ENCODE measurements at places on chromosomes 7 and 10.

DNA sequence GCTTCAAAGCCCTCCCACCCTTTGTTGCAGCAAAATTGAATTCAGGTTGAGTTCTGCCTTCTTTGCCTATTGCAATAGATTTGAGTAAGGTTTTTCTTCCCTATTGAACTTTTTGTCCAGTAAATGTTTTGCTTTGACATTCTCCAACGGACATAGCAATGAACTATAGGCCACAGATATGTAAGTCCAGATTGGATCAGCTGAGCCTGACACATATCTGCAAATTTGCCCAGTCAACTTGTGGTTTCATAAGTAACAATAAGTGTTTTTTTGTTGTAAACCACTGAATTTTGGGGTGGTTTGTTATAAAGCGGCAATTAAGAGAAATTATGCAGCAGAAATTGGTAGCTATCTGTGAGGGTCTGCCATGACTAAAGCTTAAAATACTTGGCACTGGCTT is 332.1 kb upstream of the SORCS1 start:
- H3K36me3 ChIP-seq, result no peaks in the 10 kb centered on the region
- H3K4me1 ChIP-seq, result no peaks in the 10 kb centered on the region
- DNase-seq, result no peak
- H3K27me3 ChIP-seq, result no peaks in the 10 kb centered on the region
- no peak overlapping the region for H3K27ac ChIP-seq
- no peak overlapping the region for H3K4me3 ChIP-seq

DNA sequence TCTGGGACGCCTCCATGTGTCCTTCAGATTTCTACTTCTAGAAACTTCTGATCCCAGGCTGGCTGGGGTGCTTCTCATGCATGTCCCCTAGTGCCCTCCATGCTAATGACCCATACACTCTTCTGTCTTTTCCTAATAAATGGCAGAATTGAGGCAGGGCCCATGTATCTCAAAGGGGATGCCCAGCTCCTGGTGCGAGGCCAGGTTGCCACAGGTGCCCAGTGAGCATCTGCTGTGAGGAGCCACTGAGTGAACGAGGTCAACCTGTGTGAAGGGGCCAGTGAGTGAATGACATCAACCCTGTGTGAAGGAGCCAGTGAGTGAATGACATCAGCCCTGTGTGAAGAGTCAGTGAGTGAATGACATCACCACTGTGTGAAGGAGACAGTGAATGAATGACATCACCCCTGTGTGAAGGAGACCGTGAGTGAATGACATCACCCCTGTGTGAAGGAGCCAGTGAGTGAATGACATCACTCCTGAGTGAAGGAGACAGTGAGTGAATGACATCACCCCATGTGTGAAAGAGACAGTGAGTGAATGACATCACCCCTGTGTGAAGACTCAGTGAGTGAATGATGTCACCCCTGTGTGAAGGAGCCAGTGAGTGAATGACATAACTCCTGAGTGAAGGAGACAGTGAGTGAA is 478.9 kb downstream of the PTPRN2 start:
- H3K4me3 ChIP-seq, result no peak overlapping the region
- no peak for DNase-seq
- H3K27me3 ChIP-seq, result no peaks in the 10 kb centered on the region
- peaks cover 24% of the 10 kb centered on the region for H3K36me3 ChIP-seq
- H3K4me1 ChIP-seq, result peaks cover 4% of the 10 kb centered on the region

DNA sequence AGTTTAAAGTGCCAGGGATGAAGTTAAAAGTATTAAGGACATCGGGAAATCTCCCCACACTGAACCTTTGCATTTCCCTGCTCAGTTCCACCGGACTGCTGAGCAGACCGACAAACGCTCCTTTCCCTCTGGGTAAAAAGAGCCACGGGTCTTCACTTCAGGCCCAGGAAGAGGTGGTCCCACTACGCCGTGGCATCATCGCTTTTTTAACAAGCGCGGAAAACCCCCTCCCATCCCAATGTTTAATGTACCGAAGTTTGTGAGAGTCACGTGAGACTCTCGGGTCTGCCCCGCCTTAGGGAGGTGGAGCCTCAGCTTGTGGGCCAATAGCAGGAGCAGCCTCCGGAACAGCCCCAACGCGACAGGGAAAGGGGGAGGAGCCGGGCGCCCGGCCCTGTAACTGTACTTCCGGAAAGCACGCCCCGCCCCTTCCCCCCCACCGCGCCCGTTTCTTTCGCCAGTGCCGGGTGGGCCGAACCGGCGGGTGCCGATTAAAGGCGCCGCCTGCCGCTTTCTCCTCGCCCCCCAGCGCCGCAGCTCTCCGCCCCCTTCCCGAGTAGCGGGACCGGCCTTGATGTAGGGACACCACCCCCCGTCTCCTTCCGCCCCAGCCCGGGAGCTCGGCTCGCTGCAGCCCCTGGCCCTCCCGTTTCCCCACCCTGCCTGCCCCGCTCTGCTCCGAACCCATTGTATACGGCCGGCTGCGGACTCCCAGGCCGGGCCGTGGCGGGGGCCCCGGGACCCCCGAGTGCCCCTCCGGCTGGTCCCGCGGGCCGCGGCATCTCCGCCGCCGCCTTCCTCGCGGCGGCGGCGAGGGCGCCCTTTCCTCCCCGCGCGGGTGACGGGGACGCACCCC is 2.2 kb upstream of the TRIM8 start:
- peak overlapping the region; percentile 93 for H3K4me3 ChIP-seq
- H3K27me3 ChIP-seq, result no peaks in the 10 kb centered on the region
- peaks cover 23% of the 10 kb centered on the region for H3K4me1 ChIP-seq

DNA sequence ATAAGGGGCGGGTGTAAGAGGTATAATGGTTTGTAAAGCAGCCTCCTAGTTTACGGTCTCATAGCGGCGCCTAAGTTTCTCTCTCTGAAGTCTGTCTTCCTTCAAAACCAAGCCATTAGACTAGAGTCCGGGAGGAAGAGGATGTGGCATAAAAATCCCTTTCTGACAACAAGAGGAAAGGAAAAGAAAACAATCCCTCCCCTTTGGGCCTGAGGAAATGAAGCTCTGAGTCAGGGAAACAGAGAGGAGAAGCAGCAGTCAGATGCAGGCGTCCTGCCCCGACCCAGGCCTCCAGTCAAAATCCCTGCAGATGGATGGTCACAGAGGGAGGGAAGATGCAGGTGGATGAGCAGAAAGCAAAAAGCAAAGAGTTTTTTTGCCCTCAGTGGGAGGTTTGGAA is 23.7 kb downstream of the PARP12 start:
- H3K27ac ChIP-seq, result no peak overlapping the region
- DNase-seq, result no peak
- H3K4me1 ChIP-seq, result peaks cover 27% of the 10 kb centered on the region
- no peak overlapping the region for H3K4me3 ChIP-seq

GRCh38 chr10:113168584-113168983 is 218.5 kb downstream of the TCF7L2 start:
- no peak for DNase-seq
- H3K4me3 ChIP-seq, result no peak overlapping the region
- peaks cover 5% of the 10 kb centered on the region for H3K27me3 ChIP-seq
- H3K4me1 ChIP-seq, result peaks cover 16% of the 10 kb centered on the region
- H3K27ac ChIP-seq, result no peak overlapping the region

GRCh38 chr10:103648636-103649532 is 155.4 kb downstream of the NEURL1 start:
- H3K4me3 ChIP-seq, result no peak overlapping the region
- no peaks in the 10 kb centered on the region for H3K27me3 ChIP-seq
- H3K36me3 ChIP-seq, result no peaks in the 10 kb centered on the region

GRCh38 chr7:121544726-121545125 is 148.6 kb upstream of the FAM3C start:
- peaks cover 3% of the 10 kb centered on the region for H3K27me3 ChIP-seq
- no peak for DNase-seq
- peaks cover 4% of the 10 kb centered on the region for H3K4me1 ChIP-seq
- no peak overlapping the region for H3K27ac ChIP-seq
- no peaks in the 10 kb centered on the region for H3K36me3 ChIP-seq

GRCh38 chr7:87056346-87056745 is 3.1 kb downstream of the ELAPOR2 start:
- H3K27me3 ChIP-seq, result no peaks in the 10 kb centered on the region
- peaks cover 8% of the 10 kb centered on the region for H3K4me1 ChIP-seq
- H3K36me3 ChIP-seq, result no peaks in the 10 kb centered on the region
- no peak overlapping the region for H3K27ac ChIP-seq
- no peak for DNase-seq
- no peak overlapping the region for H3K4me3 ChIP-seq

DNA sequence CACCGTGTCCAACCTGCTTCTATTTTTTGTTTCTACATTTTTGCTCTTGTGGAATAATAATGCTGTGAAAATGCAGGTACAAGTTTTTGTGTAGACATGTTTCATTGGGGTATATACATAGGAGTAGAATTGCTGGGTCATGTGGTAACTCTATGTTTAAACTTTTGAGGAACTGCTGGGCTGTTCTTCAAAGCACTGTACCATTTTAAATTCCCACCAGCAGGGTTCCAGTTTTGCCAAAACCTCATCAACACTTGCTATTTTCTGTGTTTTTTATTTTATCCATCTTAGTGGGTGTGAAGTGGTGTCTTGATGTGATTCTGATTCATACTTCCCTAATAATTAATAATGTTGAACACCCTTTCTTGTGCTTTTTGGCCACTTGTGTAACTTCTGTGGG is 138.6 kb downstream of the RGS10 start:
- peaks cover 57% of the 10 kb centered on the region for H3K4me1 ChIP-seq
- peak overlapping the region; percentile 12 for H3K27ac ChIP-seq
- no peak overlapping the region for H3K4me3 ChIP-seq
- peaks cover 16% of the 10 kb centered on the region for H3K36me3 ChIP-seq

DNA sequence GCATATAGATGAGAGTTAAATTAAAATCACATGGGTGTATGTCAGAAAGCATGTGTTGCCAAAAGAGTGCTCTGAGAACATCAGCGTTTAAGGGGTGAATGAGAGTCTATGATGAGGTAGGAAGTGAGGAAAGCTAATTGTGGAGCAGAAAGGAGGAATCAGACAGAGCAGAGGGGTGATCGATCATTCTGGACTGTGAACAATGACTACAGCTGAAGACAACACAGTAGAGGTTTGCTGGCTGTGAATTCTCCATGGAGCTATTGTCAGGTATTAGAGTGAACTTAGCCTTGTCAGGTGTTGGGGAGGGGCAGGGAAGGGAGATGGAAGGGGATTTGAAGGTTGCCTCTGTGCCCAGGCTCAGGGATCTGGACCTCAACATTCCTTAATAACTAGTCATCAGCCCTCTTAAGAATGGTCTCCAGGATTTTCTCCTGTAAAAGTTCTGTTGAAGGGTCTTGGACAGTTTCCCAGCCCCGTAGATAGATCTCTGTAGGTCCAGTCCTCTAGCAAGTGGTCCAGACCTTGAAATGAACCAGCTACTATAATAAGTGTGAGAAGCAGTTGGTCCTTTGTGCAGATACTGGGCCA is 57.1 kb downstream of the KIF5B start:
- H3K4me1 ChIP-seq, result peaks cover 12% of the 10 kb centered on the region
- DNase-seq, result no peak
- no peaks in the 10 kb centered on the region for H3K36me3 ChIP-seq

- H3K4me3 ChIP-seq, result no peak overlapping the region
- H3K4me1 ChIP-seq, result no peaks in the 10 kb centered on the region
- no peak overlapping the region for H3K27ac ChIP-seq
- DNase-seq, result no peak
- no peaks in the 10 kb centered on the region for H3K27me3 ChIP-seq
Observed at GRCh38 chr7:19269301-19269700, 124.1 kb upstream of the FERD3L start.

DNA sequence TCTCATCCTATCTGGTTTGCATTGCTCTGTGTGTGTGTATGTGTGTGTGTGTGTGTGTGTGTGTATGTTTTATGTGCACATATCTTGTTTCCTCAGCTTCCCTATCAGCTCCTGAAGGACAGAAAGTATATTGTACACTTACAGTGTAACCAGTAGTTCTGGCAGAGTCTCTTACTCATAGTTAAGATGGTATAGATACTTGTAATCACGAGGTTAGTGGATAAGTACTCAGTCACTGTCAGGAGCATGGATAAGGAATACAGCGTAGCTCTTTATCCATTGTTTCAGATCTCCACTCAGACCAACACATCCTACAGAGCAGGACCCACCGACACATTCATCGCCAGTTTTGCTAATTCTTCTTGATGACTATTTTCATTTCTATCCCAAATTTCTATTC is 275.0 kb downstream of the TSPAN12 start:
- DNase-seq, result no peak
- H3K4me1 ChIP-seq, result no peaks in the 10 kb centered on the region
- H3K27me3 ChIP-seq, result no peaks in the 10 kb centered on the region
- H3K36me3 ChIP-seq, result no peaks in the 10 kb centered on the region
- no peak overlapping the region for H3K4me3 ChIP-seq
- H3K27ac ChIP-seq, result peak overlapping the region; percentile 59

DNA sequence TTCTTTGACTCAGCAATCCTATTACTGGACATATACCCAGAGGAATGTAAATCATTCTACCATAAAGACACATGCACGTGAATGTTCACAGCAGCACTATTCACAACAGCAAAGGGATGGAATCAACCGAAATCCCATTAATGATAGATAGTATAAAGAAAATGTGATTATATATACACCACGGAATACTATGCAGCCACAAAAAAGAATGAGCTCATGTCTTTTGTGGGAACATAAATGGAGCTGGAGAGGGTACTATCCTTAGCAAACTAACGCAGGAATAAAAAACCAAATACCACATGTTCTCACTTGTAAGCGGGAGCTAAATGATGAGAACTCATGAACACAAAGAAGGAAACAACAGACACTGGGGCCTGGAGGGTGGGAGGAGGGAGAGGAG is 201.9 kb downstream of the DNAJC1 start:
- H3K4me1 ChIP-seq, result no peaks in the 10 kb centered on the region
- H3K27ac ChIP-seq, result no peak overlapping the region
- no peak overlapping the region for H3K4me3 ChIP-seq
- no peaks in the 10 kb centered on the region for H3K27me3 ChIP-seq
- peaks cover 18% of the 10 kb centered on the region for H3K36me3 ChIP-seq

DNA sequence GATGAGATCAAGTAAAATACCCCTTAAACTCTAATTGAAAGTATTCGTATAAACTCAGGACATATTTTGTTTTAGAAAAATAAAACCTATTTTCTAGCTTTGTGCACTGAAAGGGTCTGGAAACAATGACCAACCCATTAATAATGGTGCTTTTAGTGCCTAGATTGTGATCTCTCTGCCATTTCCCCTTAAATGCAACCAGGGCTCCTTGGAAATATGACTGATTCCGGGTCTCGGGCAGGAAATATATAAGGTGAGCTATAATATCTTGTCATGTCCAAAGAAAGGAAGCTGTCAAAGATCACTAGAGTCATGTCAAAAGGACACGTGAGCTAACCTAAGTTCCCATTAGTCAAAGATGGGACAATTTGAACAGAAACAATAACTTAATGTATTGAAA is 12.4 kb upstream of the ADAM12 start:
- H3K4me3 ChIP-seq, result no peak overlapping the region
- H3K27ac ChIP-seq, result no peak overlapping the region
- no peaks in the 10 kb centered on the region for H3K4me1 ChIP-seq
- H3K36me3 ChIP-seq, result peaks cover 7% of the 10 kb centered on the region
